ENCODE measurements at places on chromosomes 3 and 15.

DNA sequence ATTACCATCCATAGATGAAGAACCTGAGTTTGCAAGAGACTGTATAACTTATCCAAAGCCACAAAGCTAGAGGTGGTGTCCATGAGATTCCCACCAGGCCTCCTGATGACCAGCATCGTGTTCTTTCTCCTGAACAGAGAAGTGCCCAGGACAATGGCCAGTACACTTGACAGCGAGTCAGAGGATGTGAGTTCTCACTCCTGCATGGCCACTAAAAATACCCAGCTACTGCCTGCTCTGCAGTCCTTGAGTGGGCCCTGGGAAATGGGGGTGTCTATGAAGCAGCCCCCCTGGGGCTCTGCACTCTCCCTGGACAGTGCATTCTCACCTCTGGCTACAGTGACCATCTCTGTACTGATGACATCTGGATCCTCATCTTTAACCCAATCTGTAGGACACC lies 201.2 kb downstream of the RPLP1 start:
- DNase-seq = no peak

GRCh38 chr3:115512565-115513415 lies 110.5 kb upstream of the GAP43 start:
- no peak for DNase-seq

DNA sequence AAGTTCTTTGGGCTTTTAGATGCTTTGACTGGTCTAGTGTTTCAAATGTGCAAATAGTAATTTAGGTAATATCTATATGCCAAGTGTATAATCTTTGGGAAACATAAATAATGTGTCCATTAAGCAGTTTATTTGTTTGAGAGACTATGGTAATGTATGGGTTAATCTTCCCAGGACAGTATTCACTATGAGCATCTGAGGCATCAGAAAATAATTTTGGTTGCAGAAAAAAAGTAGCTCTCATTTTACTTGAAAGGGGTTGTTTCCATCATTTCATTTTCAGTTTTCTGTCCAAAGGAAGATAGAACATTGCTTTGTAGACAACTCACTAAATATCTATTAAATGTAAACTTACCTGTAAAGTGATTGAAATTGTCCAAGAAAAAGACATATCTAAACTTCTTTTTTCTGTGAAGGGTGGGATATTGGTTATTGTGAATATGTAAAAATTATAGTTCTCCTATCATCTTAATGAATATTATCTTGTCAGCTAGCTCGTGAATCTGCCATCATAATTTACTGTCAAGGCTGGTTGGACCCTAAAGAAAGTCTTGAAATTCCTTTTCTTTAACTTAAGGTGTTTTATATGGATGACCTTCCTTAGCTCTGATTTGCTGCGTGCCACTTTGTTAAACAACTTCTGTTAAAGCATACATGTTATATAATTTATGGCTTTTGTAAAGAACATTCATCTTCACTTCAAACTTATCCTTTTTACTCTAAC lies 108.8 kb downstream of the EPHA3 start:
- DNase-seq = no peak

DNA sequence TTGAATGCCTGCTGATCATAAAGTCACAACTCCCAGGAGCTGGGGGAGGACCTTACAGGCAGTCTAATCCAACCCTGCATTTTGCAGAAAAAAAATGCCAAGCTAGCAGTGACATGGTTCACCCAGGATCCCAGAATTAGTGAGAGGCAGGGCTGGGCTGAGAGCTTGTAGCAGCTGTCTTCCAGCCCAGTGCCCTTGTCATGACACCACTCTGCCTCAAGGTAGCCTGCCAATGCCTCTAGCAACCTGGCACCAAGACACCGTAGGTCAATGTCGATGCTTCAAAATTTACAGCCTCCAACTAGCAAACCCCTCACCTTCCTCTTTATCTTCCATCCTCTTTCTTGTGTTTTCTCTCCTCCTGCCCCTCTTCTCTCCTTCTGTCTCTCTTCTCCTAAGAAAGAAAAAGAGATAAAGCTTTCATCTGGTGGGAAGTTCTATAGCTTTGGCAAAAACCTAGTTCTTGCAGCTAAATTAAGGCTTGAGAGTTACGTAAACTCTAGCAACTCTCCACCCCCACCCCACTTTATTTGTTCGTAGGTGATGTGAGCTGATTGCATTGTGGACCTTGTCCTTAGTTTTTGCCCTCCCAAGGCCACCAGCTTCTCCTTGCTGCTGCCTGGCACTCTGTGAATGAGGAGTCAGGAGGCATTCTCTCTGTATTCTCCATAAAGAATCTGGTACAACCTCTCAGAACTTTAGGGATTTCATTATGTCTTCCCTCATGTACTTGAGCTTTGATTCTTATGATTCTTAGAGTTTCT lies 18.3 kb upstream of the BFSP2 start:
- no peak for DNase-seq

- no peak for DNase-seq
Observed at GRCh38 chr3:126132751-126133511, 47.5 kb downstream of the ALDH1L1 start.

- DNase-seq = no peak
Observed at GRCh38 chr15:57321973-57322601, 54.2 kb upstream of the CGNL1 start.

DNA sequence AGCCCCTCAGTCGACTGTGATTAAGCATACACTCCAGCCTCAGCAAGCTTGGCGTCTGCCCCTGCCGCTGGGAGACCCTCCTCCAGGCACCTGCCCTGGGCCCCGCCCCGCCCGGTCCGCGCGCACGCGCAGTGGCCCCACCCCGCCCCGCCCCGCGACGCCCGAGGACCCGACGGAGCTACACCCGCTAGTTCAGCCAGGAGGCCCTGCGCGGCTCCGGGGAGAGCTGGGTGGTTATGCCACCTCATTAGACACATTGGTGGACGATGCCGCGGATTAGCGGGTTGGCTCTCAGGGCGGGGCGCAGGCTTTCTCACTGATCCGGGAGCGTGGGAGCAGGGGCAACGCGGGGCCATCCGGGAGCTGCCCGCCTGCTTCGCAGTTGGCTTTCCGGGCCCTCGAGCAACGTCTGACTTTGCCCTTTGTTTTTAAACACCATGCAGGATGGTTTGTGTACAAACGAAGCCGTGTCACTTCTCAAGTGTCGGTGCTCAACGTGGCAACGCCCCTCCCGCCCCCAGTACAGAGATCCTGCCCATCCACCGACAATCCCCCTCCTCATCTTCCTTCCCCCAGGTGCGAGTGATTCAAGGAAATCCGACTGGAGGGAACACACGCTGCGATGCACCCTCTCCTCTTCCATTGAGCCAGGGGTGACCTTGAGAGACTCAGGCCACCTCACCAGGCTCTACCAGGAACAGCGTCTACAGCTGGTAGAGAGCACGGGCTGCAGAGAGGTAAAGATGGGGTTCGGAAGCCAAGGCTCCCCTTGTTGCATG lies 109.3 kb downstream of the SHQ1 start:
- peak; percentile 48 for DNase-seq

- DNase-seq = no peak
Observed at GRCh38 chr3:99895703-99896441, 78.2 kb downstream of the CMSS1 start.

DNA sequence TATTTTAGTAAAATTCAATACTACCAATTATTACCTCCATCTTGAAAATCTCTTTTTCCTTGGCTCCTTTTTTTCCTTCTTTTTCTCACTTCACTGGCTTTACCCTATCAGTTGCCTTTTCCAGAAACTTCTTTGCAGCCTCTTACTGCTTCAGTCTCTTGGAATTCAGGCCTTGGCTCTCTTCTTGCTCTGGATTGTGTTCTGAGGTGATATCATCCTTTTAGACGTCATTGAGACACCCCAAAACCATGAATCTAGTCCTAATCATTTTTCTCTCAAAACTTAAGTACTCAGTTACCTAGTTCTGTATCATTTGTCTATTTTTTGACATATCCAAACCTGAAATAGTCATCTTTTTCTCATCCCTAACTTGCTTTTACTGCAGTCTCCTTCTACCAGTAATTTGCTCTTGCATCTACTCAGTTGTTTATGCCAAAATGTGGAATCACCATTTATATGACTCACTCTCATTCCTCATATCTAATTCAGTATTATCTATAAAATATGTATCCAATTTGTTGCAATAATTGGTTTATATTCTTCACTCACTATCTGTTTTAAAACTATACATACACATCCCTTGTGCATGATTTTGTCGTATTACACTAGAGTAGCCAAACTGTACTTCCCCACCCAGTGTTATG lies 703.2 kb upstream of the CCDC54 start:
- no peak for DNase-seq

GRCh38 chr3:119239206-119239820 lies 1.4 kb downstream of the B4GALT4 start:
- DNase-seq = no peak

- no peak for DNase-seq
Observed at GRCh38 chr3:124168271-124168670, 176.3 kb upstream of the ROPN1 start.

- no peak for DNase-seq
Observed at GRCh38 chr3:27160146-27160545, 209.0 kb downstream of the NEK10 start.

DNA sequence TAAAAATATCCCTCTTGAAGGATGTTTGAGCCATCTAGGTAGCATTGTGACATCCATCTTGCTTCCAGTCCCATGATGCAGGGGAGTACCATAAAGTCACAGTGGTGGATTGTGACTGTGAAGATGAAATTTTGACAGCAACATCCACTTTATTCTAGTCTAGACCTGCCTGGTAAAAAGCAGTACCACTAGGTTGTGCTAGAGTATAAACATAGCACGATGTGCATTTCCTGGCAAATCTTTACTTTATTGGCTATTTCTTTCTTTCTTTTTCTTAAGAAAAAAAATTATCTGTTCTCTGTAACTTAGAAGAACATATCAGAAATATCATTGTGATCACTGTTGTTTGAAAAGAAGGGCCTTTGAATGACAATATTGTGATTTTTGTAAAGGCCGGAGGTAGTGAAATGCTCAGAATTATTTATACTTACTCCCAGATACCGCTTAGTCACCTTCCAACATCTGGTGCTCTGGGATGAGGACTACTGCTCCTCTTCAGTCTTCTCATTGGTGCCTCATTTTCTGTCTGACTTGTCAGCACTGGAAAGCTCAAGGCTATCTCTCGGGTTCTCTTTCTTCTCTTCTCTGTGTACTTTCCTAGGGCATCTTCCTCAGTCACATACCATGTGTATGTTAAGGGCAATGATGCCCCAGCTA lies 35.6 kb downstream of the AGBL1 start:
- DNase-seq = no peak

GRCh38 chr3:25349095-25349494 lies 79.0 kb upstream of the RARB start:
- no peak for DNase-seq

GRCh38 chr3:138418601-138419206 lies 15.7 kb upstream of the ESYT3 start:
- no peak for DNase-seq

DNA sequence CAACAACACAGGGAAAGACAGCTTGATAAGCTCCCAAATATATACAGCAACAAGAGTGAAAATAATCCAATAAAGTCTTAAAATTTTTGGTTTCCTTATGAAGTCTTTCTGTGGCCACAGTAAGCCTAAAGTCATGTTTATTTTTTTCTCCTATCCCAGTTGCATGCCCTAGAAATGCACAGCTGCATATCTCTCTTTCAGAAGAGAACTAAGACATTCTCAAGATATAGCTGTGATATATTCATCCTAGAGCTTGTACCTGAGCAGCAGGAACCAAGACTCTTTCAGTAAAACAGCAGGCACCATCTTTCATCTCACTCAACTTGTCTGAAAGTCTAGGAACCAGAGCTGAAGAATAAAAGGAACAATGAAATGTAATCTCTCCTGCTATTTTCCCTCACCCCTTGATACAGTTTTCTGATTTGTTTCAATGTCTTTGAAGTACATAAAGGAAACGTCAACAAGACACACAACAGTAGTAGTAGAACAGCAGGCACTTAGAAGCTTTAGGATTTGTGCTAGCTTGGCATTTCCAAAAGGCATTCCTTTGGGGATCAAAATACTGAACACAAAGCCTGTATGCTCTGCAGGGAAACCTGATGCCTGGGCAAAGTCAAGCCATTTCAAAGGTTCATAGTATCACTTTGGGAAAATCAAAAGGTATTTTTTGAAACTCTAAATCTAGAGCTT lies 536.8 kb downstream of the PYDC2 start:
- no peak for DNase-seq

Data from stimulated activated CD8-positive, alpha-beta memory T cell treated with anti-CD3 and anti-CD28 coated beads, Interleukin-4, amount 100 ng/mL, for 24 hours (primary cell).